Activated T-helper 9 cell treated with anti-CD3 and anti-CD28 coated beads, Interleukin-2, amount 50 U/mL, for 16 hours (primary cell): ENCODE measurements at places on chromosomes 6 and 20.

GRCh38 chr6:135116571-135116970 lies 61.9 kb upstream of the HBS1L start:
- no peak for DNase-seq

DNA sequence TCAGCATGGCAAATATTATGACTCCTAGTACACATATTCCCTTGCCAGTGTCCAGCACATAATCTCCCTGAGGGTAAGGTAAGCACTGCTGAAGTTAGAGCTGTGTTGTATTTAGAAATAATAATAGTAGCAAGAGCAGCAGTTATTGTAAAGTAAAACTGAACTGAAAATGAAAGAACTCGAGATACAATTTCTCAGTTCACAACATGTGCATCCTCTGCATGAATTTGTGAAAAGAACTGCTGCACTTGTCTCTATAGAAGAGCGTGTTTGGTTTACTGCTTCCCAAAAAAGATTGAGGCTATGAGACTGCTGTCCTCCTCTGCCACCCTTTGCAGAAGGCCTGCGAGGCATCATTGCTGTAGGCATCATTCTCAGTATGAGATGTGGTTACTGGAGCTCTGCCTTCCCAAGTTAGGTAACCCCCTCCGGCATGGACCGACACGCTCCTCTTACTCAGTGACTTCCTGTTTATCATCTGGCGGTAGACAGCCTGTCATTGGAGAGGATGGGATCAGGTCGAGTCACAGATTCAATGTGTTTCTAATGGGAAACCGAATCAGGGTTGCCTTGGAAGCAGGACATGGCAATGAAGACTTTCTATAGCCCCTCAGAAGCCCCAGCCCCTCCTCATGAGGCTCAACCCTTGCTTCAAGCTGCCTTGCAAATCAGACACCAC lies 48.1 kb downstream of the SLC24A3 start:
- DNase-seq: no peak

GRCh38 chr6:90003069-90003795 lies 109.0 kb downstream of the GJA10 start:
- no peak for DNase-seq

DNA sequence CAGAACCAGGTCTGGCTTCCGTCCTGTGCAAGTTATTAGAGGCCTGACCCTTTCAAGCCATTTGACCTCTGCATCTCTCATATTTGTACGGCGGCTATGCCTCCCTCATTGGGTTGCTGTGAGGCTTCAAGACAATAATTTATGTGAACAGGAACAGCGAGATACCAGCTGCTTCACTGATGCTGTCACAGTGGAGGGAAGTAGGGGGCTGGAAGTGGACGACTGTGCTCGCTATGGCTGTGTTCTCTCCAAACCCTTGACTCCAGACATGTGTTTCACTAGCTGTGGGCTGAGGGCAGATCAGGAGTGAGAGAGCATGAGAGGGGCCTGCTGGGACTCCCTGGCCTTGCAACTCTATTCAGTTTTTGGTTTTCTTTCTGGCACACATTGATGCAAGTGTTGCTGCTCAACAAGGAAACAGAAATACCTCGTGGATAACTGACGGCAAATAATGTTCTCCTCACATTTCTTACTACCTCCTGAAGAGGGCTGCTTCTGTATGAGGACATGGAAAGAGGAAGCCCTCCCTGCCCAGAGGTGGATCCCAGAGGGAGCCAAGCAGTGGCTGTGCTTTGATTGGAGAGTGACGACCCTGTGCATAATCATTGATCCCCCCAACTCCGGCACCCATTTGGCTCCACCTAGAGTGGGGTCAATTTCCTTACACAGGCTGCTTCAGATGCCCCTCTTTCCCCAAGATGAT lies 34.7 kb upstream of the SCP2D1 start:
- no peak for DNase-seq

DNA sequence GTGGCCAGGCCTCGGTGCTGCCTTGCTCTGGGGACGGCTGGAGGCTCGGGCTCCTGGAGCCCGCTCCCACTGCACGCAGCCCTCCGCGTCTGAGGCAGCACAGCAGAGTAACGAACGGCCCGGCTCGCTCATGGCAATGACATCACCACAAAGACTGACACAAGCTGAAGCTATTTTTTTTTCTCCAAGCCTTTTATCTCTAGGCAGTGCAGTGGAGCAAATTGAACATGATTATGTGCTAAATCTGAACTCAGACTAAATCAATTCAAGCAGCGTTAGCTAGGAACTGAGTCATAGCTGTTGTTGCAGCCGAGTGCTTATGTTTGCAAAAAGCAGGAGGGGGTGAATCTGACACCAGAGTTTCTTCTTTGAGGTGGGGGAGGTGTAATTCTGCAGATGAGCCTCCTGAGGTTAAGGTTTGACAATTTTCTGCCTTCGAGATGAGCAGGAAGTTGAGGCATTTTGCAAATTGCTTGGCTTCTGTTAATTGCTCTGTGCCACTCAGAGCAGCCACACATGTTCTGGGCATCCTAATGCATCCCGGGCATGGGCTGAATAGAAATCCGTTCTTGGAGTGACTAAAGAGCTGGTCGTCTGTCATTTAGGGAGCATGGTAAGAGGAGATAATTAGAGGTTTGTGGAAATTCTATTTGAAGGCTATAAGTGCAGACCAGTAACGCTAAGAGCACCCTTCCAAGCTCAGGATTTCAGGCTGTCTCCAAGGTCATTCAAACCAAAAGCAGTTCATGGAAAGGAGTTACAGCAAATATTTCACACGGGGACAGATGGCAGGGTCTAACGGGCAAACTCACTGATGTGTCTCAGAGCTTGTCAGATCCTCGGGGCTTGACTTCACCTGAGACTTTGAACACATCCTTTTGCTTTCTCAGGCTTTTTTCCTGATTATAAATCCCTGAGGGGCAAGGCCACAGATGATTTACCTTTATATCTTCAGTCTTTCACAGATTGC lies 155.1 kb upstream of the ENPP5 start:
- DNase-seq: no peak

GRCh38 chr20:36491901-36492617 lies 49.3 kb upstream of the MYL9 start:
- DNase-seq: peak; percentile 26
